Motor neuron (in vitro differentiated cells): ENCODE measurements at places on chromosomes 7 and 10. TPM values are rescaled to one million over a fixed set of nuclear protein-coding genes. Genes with fewer than 3 reads are reported as not detected.

- ATAC-seq: no peak
These were observed 83.0 kb upstream of the NPSR1 start for GRCh38 chr7:34575006-34575405.

DNA sequence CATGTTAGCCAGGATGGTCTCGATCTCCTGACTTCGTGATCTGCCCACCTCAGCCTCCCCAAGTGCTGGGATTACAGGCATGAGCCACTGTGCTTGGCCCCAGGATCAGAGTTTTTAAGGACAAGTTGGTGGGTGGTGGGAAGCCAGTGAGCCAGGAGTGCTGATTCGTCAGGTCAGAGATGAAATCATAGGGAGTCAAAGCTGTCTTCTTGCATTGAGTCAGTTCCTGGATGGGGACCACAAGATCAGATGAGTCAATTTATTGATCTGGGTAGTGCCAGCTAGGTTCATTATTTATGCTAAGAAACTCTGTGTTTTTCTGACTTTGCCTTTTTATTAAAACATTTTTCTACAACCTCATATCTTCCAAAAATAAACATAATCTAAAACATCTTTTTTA lies 423.8 kb downstream of the ARL4A start:
- no peak for ATAC-seq

- no peak for ATAC-seq
These were observed 55.4 kb downstream of the ZRANB1 start for GRCh38 chr10:124997306-124997705.

GRCh38 chr7:87452279-87452678 lies 23.2 kb downstream of the ABCB4 start:
- no peak for ATAC-seq

DNA sequence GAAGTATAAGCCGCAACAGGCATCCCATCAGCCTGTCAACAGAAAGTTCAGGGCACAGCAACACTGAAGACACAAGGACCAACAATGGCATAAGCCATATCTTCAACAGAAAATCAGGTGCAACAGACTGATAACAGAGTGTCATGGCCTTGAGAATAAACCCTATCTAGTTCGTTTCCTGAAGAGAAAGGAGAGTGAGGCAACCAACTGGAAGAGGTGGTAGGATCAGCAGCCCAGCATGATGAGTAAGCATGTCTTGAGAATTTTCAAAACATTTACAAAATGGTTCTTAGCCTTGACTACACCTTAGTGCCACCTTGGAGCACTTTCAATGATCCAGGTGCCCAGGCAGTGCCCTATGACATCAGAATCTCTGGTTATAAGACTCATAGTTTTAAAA lies 290.2 kb upstream of the SEMA3C start:
- no peak for ATAC-seq

- peak; percentile 89 for ATAC-seq
These were observed at the start of gene KIAA1549 for GRCh38 chr7:138981332-138982203. TSS of gene KIAA1549 (minus strand) at chr7:138981389. CDS start at chr7:138981269, 120 bp downstream.

DNA sequence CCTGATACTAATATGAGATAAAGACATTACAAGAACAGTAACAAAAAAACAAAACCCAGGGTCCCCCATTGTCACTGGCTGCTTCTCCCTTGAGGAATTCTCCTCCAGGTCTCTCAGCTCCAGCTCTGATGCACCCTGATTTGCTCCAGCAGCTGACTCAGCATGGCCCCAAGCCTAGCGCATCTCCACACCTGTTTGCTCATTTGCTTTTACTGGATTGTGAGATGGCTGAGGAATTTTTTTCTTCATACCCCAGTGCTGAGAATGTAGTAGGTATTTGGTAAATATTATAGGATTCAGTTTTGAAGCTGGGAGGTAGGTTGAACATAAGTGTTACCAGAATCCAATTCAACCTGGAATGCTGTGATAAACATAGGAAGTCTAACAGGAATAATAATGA lies 171.9 kb downstream of the PKD1L1 start:
- ATAC-seq: no peak

DNA sequence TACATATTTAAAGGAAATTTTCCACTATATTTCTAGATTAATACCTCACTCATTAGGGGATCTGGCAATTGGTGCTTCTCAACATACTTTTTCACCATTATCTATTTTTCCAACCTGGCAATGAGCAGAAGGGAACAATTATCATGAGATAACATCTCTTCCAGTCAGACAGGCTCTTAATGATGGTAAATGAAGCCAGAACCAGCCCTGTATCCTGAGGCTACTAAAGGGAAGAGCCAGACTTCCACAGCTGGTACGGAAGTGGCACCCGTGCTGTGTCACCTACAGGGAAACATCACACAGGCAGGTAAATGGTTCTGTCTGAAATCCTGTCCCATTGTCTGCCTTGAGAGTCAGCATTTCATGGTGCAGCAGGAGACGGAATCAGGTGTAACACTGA lies 75.9 kb downstream of the ELMO1 start:
- ATAC-seq: no peak

GRCh38 chr7:112572669-112573301 lies 92.0 kb downstream of the LSMEM1 start:
- ATAC-seq: no peak

DNA sequence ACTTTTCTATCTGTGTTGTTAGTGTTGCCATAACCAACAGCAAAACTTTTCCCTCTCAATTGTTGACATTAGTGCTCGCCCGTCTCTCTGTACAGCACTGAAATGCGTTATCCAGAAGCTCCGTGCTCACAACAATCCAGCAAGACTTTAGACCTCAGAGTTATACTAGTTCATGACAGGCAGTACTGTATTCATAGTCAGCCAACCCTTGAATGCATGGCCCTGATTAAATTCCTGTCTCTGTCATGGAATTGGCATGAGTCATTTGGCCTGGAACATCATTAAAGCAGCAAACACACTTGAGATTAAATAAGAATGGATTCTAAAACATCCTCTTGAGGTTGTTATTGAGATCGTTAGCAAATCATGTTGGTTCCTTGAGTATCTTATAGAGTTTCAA lies 405.5 kb upstream of the C7orf33 start:
- ATAC-seq: no peak

- no peak for ATAC-seq
These were observed 26.4 kb downstream of the ARL4A start for GRCh38 chr7:12713625-12714378.

DNA sequence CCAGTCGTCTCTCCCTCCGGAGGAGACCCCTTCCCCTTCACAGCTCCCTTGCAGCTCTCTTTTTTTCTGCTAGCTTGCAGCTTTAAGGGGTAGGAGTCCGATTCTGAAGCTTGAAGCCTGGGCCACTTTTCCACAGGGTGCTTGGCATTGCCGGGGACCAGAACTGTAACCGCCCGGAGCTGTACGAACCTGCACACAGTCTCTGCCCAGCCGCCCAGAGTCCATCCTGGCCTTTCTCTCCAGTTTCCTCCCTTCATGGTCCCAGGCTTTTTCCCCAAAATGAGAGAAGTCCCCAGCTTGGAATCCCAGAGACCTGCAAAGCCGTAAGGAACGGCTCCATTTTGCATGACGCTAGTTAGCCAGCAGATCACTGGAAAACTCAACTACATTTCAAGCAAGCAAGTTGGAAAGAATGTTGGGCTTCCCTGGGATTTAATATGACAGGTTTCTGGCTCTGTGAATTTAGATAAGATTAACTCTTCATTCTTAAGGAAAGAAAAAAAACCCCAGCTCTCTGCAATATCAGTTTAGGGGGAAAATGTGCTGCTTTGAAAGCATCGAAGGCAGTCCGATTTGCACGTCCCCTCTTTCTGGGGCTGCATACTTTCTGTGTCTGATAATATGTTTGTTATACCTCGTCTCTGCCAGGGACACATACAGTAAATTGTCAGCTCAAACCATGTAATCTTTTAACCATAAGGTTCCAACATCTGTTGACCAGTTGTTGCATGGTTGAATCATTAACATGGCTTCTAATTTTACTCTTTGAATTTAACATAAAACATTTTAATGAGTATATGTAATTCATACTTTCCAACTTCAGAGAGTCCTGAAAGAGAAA lies 190.0 kb upstream of the LYZL2 start:
- ATAC-seq: peak; percentile 37

DNA sequence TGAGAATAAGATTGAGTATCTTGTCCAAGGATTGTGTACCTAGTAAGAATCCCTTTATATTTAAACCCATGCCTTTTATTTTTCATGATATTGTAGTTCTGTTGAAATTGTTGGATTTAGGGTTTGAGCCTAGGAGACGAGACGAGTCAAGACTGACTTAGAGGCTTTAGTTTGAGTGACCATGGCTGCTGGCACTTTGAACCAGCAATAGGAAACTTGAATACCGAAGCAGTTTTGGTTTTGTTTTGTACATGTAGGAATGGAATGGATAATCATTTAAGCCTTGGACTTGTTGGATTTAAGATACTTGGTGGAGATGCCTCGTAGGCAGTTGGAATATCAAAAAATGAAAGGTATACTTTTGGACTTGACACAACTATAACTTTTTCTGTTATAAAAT lies 229.0 kb downstream of the BICC1 start:
- ATAC-seq: no peak

DNA sequence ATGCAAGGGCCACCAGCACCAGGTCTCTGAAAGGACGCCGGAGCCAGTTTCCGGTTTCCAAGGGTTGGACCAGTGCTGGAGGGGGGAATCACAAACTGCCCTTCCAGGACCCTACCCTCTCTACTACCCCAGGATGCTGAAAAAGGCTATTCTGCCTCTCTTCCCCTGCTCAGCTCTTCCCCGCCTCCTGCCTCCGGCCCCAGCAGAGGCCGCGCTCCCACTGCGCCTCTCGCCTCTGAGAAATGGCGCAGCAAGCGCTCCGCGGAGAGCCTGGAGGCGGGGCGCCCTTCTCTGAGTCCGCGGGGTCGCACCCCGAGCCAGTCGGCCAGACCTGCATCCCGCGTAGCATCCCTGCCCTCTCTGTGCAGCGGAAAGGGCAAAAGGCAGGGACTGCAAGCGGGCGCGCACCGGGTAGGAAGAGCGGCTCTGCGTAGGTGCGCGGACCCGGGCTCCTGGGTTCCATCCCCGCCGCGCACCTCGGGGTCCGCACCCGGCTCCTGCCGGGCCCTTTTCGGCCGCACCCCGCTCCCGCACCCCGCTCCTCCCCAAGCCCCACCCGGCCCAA lies 476 bp upstream of the RET start:
- ATAC-seq: no peak

DNA sequence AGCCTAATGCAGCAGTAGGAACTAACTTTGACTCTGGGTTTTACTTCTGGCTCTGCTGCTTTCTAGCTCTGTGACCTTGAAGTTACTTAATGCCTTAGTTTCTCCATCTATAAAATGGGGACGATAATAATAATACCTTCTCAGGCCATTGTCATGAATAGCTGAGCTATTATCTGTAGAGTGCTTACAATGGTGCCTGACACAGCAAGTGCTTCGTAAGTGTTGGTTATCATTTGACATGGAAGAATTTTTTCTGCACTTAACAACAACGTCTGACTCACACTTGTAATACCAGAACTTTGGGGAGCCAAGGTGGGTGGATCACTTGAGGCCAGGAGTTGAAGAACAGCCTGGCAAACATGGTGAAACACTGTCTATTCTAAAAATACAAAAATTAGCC lies 140.5 kb downstream of the ARL4A start:
- ATAC-seq: no peak

DNA sequence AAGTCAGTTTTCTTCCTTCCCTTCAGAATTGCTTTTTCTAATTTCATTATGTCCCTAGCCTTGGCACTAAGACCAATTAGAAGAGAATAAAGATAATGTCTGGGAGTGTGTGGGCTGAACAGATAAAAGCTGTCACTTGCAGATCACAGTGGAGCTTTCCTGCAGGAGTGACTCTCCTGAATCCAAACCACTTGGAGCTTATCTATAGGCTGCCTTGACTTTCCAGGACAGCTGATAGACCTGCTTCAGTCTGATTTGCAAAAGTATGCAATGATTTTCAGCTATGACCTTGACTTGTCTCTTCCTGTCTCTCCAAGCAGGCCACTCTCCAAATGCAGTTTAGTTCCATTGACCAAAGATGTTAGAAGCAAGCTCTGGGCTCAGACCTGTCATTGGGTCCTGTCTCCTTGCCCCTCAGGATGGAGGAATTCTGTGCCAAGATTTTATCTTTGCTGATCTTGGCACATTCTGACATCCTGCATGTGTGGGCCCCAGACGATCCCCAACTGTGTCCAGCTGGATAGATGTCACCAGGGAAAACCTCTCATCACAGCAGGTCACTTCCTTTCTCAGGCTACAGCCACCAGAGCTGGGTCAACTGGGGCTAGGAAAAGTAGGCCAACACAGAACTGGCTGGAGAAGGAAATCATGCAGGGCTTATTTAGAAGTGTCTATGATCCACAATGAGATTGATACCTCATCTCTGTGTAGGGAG lies 120.9 kb upstream of the ZNF438 start:
- ATAC-seq: no peak

- peak; percentile 40 for ATAC-seq
These were observed 44.1 kb upstream of the SLC39A12 start for GRCh38 chr10:17907641-17908040.

- peak; percentile 7 for ATAC-seq
These were observed 279.6 kb upstream of the HGF start for GRCh38 chr7:82049442-82049841.

- no peak for ATAC-seq
These were observed 424.7 kb upstream of the FOXK1 start for GRCh38 chr7:4257146-4258111.

GRCh38 chr7:75739796-75740672 lies 1.3 kb upstream of the HIP1 start:
- ATAC-seq: no peak

GRCh38 chr7:121198502-121198901 lies 130.3 kb upstream of the WNT16 start:
- ATAC-seq: no peak

DNA sequence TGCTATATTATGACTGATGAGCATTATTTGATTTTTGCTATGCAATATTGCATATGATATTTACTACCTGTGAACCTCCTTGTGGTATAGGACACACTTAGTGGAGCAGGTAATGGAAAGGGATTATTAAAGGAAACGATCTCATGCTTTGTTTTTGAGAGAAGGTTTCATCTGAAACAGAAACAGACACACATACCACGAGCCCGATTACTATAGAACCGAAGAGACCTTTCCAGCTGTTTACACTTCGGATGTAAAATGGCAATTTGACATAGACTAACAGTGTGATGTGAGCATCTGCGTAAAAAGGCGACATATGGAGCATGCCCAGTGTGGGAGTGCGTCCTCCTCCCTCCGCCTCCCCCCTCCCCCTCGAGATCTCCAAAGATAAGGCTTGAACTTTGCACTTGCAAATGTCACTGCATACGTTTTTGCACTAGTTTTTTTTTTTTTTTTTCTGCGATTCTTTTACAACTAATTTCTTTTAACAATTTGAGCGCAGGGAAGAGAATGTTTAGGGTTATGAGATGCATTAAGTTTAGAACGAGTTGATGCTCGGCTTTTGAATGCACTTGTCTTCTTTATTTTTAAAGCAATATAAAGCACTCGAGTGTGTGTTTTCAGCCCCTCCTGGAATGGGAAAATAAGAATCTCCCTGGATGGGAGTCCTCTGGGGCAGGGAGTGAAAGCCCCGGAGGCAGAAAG lies 251.0 kb downstream of the NSUN6 start:
- peak; percentile 40 for ATAC-seq

- no peak for ATAC-seq
These were observed 2.0 kb upstream of the HOXA2 start for GRCh38 chr7:27104341-27105058.

GRCh38 chr7:91541641-91542040 lies 277.4 kb downstream of the FZD1 start:
- no peak for ATAC-seq

The FRG2B gene
- not detected in 2 replicates for total RNA-seq

The MAP3K8 gene
- 3.9 and 4.2 TPM in 2 replicates for total RNA-seq

The ZNF438 gene
- total RNA-seq: 4.3 and 5.7 TPM in 2 replicates

The PLEKHS1 gene
- not detected in 2 replicates for total RNA-seq

The WDFY4 gene
- total RNA-seq: 0.05 and 0.13 TPM in 2 replicates

The SORBS1 gene
- total RNA-seq: 34.0 and 35.7 TPM in 2 replicates

The TMEM196 gene
- total RNA-seq: 12.2 and 13.0 TPM in 2 replicates

The ASZ1 gene
- not detected in 2 replicates for total RNA-seq

The OR2A12 gene
- total RNA-seq: not detected in 2 replicates

The PLXNA4 gene
- total RNA-seq: 0.45 and 2.8 TPM in 2 replicates
